Activated T-helper 2 cell treated with anti-CD3 and anti-CD28 coated beads, Interferon-gamma antibody, Interleukin-2, Interleukin-4, amounts not matched to agents 10 μg/mL and 5 μg/mL and 100 μg/mL, durations not matched to agents 14 hours and 24 hours and 36 hours (primary cell): ENCODE measurements at places on chromosomes 2 and 18.
A peak's percentile ranks its signal among the peaks of the same experiment; 100 is the strongest.

GRCh38 chr2:133342286-133343017 lies 225.8 kb downstream of the NCKAP5 start:
- DNase-seq: no peak
- no peaks in the 10 kb centered on the region for H3K27me3 ChIP-seq
- no peak overlapping the region for H3K27ac ChIP-seq
- no peak overlapping the region for H3K4me3 ChIP-seq

GRCh38 chr18:55400590-55401541 lies 187.1 kb downstream of the TCF4 start:
- peaks cover 8% of the 10 kb centered on the region for H3K4me1 ChIP-seq
- DNase-seq: no peak
- no peak overlapping the region for H3K27ac ChIP-seq

- H3K4me1 ChIP-seq: peaks cover 29% of the 10 kb centered on the region
- H3K36me3 ChIP-seq: no peaks in the 10 kb centered on the region
- DNase-seq: no peak
- H3K27ac ChIP-seq: no peak overlapping the region
These were observed 109.0 kb downstream of the SETBP1 start for GRCh38 chr18:44789710-44790109.

GRCh38 chr2:8022908-8023640 lies 658.8 kb upstream of the ID2 start:
- peaks cover 4% of the 10 kb centered on the region for H3K36me3 ChIP-seq
- H3K4me1 ChIP-seq: peaks cover 11% of the 10 kb centered on the region
- H3K27me3 ChIP-seq: no peaks in the 10 kb centered on the region
- no peak overlapping the region for H3K27ac ChIP-seq
- H3K4me3 ChIP-seq: no peak overlapping the region

GRCh38 chr2:226984750-226985582 lies 149.1 kb downstream of the RHBDD1 start:
- no peaks in the 10 kb centered on the region for H3K36me3 ChIP-seq
- peak; percentile 30 for DNase-seq
- H3K27me3 ChIP-seq: no peaks in the 10 kb centered on the region
- peaks cover 23% of the 10 kb centered on the region for H3K4me1 ChIP-seq
- H3K27ac ChIP-seq: no peak overlapping the region

- H3K4me3 ChIP-seq: peak overlapping the region; percentile 93
- no peaks in the 10 kb centered on the region for H3K27me3 ChIP-seq
- peak overlapping the region; percentile 97 for H3K27ac ChIP-seq
- H3K4me1 ChIP-seq: peaks cover 61% of the 10 kb centered on the region
- DNase-seq: peak; percentile 72
These were observed 1.8 kb downstream of the GYPC start for GRCh38 chr2:126657636-126658318.

GRCh38 chr18:45930963-45931362 lies 36.2 kb downstream of the EPG5 start:
- DNase-seq: no peak
- H3K36me3 ChIP-seq: peaks cover 45% of the 10 kb centered on the region

- H3K27me3 ChIP-seq: no peaks in the 10 kb centered on the region
- peak overlapping the region; percentile 85 for H3K27ac ChIP-seq
- peaks cover 78% of the 10 kb centered on the region for H3K4me1 ChIP-seq
These were observed 24.8 kb downstream of the CYTIP start for GRCh38 chr2:157419031-157419575.

DNA sequence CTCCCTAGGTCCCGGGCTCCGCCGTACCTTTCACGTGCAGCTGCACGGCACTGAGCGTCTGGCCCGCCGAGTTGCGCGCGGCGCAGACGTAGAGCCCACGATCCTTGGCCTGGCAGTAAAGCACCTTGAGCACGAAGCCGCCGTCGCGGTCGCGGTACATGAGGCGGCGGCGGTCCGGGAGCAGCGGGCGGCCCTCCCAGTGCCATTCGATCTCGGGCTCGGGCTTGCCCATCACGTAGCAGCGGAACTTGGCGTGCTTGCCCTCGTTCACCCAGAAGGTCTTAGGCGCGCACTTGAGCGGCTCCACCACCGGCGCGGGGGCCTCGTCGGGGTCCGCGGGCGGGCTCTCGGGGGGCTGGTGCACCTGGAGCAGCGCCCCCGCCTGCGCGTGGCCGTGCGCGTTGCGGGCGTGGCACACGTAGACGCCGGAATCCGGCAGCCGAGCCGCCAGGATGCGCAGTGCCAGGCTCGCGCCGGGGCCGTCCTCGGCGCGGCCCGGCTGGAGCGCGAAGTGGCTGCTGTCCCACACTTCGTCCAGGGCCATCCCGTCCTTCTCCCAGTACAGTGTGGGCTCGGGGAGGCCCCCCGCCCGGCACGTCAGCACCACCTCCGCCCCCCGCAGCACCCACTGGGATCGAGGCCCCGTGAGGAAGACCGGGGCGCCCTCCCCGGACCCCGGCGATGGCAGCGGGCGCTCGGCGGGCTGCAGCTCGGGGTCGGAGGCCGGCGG lies 980 bp downstream of the OBSL1 start:
- no peaks in the 10 kb centered on the region for H3K36me3 ChIP-seq
- H3K27ac ChIP-seq: no peak overlapping the region
- peaks cover 31% of the 10 kb centered on the region for H3K27me3 ChIP-seq
- no peak for DNase-seq
- H3K4me3 ChIP-seq: no peak overlapping the region

GRCh38 chr2:240455647-240456446 lies 20.4 kb downstream of the GPC1 start:
- no peak overlapping the region for H3K4me3 ChIP-seq
- DNase-seq: no peak
- no peak overlapping the region for H3K27ac ChIP-seq
- H3K36me3 ChIP-seq: no peaks in the 10 kb centered on the region
- peaks cover 26% of the 10 kb centered on the region for H3K27me3 ChIP-seq

GRCh38 chr2:160458718-160459453 lies 34.7 kb downstream of the RBMS1 start:
- H3K4me3 ChIP-seq: no peak overlapping the region
- H3K27me3 ChIP-seq: no peaks in the 10 kb centered on the region
- H3K27ac ChIP-seq: no peak overlapping the region
- H3K36me3 ChIP-seq: peaks cover 5% of the 10 kb centered on the region
- DNase-seq: no peak
- H3K4me1 ChIP-seq: peaks cover 21% of the 10 kb centered on the region

DNA sequence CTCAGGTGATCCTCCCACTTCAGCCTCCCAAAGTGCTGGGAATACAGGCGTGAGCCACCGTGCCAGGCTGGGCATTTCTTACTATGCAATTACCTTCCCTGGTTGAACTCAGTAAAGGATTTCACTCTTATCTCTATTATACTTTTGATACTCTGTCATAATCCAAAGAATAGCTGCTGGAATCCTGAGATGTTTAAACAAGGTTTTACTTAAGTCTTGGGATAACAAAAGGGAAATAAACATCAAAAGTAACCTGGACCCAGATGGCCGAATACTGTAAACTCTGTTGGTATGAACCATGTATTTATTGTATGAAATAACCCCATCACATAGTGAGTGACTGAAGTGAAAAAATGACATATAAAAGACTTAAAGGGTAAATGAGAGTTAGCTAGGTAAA lies 11.9 kb upstream of the DLX2 start:
- H3K4me1 ChIP-seq: no peaks in the 10 kb centered on the region
- H3K4me3 ChIP-seq: no peak overlapping the region
- no peaks in the 10 kb centered on the region for H3K36me3 ChIP-seq

DNA sequence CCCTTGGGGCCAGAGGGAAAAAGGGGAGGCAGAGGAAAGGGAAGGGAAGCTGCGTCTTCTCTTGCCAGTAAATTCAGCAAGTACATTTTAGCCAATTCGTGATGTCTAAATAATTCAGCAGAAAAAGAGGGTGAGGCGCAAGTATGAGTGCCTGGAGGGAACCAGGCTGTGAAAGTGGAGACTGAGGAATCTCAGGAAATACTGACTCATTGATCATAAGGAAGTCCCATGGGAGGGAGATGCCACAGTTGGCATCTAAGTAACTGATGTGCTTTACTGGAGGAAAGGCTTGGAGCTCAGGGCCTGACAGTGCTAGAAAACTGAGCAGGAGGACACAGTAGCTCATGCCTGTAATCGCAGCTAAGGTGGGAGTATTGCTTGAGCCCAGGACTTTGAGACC lies 31.1 kb downstream of the KIF5C start:
- no peaks in the 10 kb centered on the region for H3K4me1 ChIP-seq
- DNase-seq: no peak
- no peaks in the 10 kb centered on the region for H3K27me3 ChIP-seq
- H3K4me3 ChIP-seq: no peak overlapping the region
- H3K36me3 ChIP-seq: no peaks in the 10 kb centered on the region

DNA sequence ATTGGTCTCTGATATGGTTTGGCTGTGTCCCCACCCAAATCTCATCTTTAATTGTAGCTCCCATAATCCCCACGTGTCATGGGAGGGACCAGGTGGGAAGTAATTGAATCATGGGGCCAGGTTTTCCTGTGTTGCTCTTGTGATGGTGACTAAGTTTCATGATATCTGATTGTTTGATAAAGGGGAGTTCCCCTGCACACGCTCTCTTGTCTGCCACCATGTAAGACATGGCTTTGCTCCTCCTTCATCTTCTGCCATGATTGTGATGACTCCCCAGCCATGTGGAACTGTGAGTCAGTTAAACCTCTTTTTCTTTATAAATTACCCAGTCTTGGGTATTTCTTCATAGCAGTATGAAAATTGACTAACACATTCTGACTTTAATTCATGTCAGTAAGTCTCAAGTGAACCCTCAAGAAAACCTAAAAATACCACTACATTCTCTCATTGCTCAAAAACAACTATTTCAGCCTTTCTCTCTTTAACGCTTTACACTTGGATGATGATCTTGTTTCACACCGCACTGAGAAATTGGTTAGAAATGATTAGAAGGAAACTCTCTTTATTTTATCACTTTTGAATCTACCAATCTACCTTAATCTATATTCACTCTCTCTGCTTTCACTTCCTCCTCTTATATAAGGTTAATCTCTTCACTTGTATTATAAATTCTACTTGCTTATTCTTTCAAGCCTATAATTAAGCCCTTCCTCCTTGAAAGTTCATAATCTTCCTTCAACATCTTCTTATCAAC lies 110.1 kb downstream of the GALR1 start:
- H3K4me1 ChIP-seq: no peaks in the 10 kb centered on the region
- no peak overlapping the region for H3K27ac ChIP-seq
- no peak for DNase-seq
- H3K36me3 ChIP-seq: no peaks in the 10 kb centered on the region
- no peaks in the 10 kb centered on the region for H3K27me3 ChIP-seq

- H3K4me3 ChIP-seq: no peak overlapping the region
- no peak for DNase-seq
- no peaks in the 10 kb centered on the region for H3K27me3 ChIP-seq
- H3K27ac ChIP-seq: no peak overlapping the region
- H3K4me1 ChIP-seq: no peaks in the 10 kb centered on the region
- no peaks in the 10 kb centered on the region for H3K36me3 ChIP-seq
These were observed 503.7 kb downstream of the TMEM182 start for GRCh38 chr2:103265521-103265920.

GRCh38 chr2:178819992-178820391 lies 12.8 kb upstream of the TTN start:
- peaks cover 3% of the 10 kb centered on the region for H3K36me3 ChIP-seq
- peak overlapping the region; percentile 87 for H3K27ac ChIP-seq
- no peaks in the 10 kb centered on the region for H3K27me3 ChIP-seq
- H3K4me1 ChIP-seq: peaks cover 18% of the 10 kb centered on the region

DNA sequence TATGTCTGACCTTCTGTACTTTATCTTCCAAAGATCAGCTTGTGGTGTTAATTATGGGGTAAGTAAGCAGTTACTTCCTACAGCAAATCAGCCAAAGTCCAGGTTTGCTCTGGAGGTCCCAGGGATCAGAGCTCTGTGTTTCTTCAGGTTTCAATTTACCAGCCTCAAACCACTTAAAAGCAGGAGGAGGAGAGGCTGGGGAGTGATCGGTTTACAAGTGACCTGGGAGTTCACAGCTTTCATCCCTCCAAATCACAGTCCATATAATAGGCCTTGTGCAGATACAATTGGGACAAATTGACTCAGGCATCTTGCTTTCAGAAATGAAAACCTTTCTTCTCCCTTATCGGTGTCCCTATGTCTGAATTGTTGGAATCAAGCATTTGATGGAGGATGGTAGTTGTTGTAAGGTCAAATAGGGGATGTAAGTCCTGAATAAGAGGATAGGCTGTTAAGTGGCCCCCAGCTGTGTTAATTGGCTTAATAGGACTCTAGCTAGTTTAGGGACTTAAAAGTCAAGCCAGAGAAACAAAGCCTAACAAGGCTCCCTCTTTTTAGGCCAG lies 188.0 kb upstream of the NT5C1B start:
- no peaks in the 10 kb centered on the region for H3K27me3 ChIP-seq
- no peak overlapping the region for H3K4me3 ChIP-seq
- no peak for DNase-seq

DNA sequence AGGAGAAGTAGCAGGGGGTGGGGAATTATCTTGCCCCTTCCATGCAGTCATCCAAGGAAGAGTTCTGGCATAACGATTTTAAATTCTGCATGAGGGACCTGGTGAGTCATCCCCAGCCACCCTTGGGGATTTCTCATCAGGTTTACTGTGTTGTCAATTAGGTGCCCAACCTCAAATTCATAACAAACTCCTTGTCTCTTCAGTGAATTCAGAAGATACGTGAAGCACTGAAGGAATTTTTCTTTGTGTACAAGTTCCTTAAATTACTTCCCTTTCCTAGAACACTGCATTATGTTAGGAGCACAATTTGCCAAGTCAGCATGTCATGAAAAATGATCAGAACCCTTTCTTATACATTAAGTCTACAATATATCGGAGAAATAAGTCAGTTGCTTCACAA lies 70.8 kb upstream of the NOSTRIN start:
- no peak for DNase-seq
- H3K4me1 ChIP-seq: peaks cover 2% of the 10 kb centered on the region
- H3K27me3 ChIP-seq: no peaks in the 10 kb centered on the region
- no peaks in the 10 kb centered on the region for H3K36me3 ChIP-seq

GRCh38 chr2:99711144-99711543 lies 221.3 kb upstream of the REV1 start:
- no peak for DNase-seq
- no peak overlapping the region for H3K4me3 ChIP-seq
- H3K27me3 ChIP-seq: peaks cover 2% of the 10 kb centered on the region
- H3K36me3 ChIP-seq: no peaks in the 10 kb centered on the region
- H3K4me1 ChIP-seq: no peaks in the 10 kb centered on the region
- H3K27ac ChIP-seq: no peak overlapping the region

DNA sequence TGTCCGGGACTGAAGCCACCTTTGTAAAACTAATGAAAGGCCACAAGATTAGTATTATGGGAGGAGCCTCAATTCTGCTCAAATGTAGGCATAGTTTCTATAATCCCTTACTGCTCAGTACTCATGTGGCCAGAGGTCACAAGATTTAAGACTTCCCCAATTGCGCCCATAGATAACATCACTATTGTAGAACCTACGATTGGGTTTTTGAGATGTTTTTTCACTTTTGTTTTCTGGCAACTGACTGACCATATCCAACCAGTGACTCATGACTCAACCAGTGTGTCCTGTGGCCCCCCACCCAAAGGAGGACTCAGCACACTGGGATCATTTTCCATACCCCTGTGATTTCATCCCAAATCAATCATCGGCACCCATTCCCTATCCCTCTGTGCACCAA lies 15.2 kb upstream of the TSPYL6 start:
- H3K27ac ChIP-seq: no peak overlapping the region
- no peaks in the 10 kb centered on the region for H3K27me3 ChIP-seq
- DNase-seq: no peak
- H3K36me3 ChIP-seq: no peaks in the 10 kb centered on the region
- H3K4me1 ChIP-seq: peaks cover 5% of the 10 kb centered on the region
- H3K4me3 ChIP-seq: no peak overlapping the region

- no peak for DNase-seq
- H3K27ac ChIP-seq: no peak overlapping the region
- H3K4me3 ChIP-seq: no peak overlapping the region
- no peaks in the 10 kb centered on the region for H3K27me3 ChIP-seq
- H3K36me3 ChIP-seq: peaks cover 91% of the 10 kb centered on the region
These were observed 36.7 kb downstream of the DNMT3A start for GRCh38 chr2:25304826-25305596.
